NCI-H1105 treated with DMSO at 0.1 percent for 48 hours (cell line): ENCODE measurements at places on chromosomes 6 and 20.

DNA sequence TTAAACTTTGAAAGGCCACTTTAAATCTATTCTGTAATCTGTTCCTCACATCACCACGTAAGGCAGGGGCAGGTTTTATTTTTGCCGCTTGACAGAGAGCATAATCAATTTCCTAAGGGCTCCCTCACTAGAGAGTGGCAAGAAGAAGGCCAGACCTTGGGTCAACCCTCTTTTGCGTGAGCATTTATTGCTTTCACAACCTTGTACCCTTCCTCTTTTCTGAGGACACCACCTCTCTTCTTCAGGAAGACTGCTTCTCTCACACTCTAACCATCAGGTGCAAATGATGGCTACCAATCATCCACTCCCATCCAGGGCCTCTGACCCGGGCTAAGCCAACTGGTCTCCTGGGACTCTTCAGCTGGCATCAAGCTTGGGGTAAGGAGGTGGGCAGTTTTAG, 25.2 kb upstream of the QKI start:
- DNase-seq = no peak

GRCh38 chr6:3841066-3841454, 8.1 kb upstream of the FAM50B start:
- DNase-seq = no peak

GRCh38 chr6:17405944-17406245, 12.5 kb downstream of the CAP2 start:
- DNase-seq = no peak

GRCh38 chr20:59461526-59461925, 142.8 kb upstream of the PHACTR3 start:
- no peak for DNase-seq

GRCh38 chr20:59751075-59751711, 146.9 kb downstream of the PHACTR3 start:
- DNase-seq = peak; percentile 58

DNA sequence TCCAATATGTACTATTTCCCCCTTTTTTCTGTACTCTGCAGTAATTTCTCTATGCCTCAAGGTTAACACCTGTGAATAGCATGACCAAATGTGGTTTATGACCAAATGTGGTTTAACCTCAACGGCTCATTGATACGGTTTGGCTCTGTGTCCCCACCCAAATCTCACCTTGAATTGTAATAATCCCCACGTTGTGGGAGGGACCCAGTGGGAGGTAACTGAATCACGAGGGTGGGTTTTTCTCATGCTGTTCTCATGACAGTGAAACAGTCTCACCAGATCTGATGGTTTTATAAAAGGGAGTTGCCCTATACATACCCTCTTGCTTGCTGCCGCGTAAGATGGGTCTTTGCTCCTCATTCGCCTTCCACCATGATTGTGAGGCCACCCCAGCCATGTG, 18.7 kb downstream of the DEK start:
- no peak for DNase-seq

GRCh38 chr6:114564302-114564933, 221.6 kb upstream of the HS3ST5 start:
- DNase-seq = no peak

DNA sequence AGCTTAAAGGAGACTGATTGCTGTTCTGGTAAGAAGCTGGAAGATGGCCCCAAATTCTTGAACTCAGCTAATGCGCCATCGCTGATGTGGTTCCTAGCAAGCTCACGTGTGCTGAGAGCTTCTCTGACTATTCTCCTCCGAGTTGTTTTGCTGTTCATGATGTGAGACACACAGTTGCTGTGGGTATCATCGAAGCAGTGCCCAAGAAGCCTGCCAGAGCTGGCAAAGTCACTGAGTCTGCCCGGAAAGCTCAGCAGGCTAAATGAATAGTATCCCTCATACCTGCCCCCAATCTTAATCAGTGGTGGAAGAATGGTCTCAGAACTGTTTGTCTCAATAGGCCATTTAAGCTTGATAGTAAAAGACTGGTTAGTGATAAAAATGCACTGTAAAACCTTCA, 28.3 kb upstream of the BCLAF1 start:
- no peak for DNase-seq
